Activated CD4-positive, alpha-beta T cell treated with anti-CD3 and anti-CD28 coated beads, Interleukin-10, Interleukin-2, amounts not matched to agents 100 ng/mL and 50 ng/mL, durations not matched to agents 16 hours and 8 hours (primary cell): ENCODE measurements at places on chromosomes 3 and 15.
A peak's percentile ranks its signal among the peaks of the same experiment; 100 is the strongest.

DNA sequence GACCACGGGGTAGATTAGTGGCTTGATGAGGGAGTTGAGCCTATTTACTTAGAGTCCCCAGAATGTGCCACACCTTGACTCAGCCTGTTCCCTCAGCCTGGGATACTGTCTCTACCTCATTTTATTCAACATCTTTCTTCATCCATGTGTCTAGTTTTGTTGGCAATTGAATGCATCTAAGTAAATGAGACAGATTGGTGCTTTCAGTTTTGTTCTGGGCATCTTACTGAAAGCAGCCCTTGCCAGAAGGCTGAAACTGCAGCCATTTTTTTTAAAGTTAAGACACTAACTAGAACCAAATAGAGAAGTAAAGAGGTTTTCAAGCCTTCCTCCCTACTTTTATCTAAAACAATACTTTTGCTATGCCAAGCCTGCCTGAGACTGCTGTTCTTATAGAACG lies 246.8 kb downstream of the SLCO3A1 start:
- DNase-seq: no peak

DNA sequence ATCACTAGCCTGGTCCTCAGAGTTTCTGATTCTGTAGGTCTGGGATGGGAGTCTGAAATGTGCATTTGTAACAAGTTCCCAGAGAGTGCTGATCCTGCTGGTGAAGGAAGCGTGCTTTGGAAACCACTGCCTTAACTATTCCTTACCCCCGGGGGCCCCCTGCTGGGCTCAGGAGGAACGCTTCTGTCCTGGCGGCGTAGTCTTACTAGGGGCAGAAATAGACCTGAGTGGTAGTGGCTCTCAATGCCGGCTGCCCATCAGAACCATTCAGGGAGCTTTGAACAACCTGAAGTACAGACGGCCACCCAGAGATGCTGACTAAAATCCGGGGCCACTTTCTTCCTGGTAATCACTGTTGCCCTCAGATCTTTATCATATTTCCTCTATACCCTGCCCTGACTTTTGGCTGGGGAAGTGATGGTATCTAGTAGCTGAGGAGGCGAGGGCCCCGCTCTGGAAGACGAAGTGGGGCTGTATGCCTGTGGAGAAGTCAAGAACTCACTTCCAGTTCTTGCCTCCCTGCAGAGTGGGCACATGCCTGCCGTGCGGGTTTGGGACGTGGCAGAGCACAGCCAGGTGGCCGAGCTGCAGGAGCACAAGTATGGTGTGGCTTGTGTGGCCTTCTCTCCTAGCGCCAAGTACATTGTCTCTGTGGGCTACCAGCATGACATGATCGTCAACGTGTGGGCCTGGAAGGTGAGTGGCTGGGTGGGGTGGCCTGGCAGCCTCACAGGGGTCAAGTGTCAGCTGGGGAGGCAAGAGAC lies 16.3 kb upstream of the JMJD7 start:
- DNase-seq: peak; percentile 79

DNA sequence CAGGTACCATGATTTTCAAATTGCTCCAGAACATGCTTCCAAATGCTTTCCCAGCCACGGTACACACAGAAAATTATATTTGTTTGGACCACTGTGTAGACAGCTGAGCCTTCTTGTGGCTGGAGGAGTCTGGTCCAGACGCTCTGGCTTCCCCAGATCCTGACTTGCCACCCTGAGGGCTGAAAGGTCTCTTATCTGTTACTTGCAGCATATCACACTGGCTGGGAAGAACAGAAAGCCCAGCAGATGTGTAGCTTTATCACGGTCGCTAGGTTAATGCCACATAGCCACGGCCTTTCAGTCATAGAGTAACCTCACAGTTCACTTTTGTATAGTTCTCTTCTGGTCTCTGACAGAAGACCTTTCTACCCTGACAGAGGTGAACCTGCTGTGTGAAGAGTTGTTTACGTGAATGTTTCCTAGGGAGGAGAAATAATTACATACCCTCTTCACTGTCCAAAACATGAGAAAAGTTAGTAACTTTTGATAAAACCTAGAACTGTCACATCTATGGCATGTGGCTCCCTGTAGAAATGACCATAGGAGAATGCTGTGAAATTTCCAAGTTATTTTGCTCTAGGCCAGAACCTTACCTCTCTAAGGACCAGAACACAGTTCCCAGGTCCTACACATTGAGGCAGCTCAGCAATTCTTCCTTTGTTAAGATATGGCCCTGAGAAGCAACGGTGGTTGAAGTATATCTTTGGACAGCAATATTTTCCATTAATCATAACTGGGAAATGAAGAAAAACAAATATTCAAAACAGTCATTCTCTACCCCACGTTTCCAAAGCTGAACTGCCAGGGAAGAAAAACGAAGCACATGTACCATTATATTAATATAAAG lies 15.8 kb upstream of the STIMATE start:
- no peak for DNase-seq

GRCh38 chr3:115800489-115801075 lies 177.3 kb downstream of the GAP43 start:
- no peak for DNase-seq
